ENCODE measurements at places on chromosomes 4 and X.

DNA sequence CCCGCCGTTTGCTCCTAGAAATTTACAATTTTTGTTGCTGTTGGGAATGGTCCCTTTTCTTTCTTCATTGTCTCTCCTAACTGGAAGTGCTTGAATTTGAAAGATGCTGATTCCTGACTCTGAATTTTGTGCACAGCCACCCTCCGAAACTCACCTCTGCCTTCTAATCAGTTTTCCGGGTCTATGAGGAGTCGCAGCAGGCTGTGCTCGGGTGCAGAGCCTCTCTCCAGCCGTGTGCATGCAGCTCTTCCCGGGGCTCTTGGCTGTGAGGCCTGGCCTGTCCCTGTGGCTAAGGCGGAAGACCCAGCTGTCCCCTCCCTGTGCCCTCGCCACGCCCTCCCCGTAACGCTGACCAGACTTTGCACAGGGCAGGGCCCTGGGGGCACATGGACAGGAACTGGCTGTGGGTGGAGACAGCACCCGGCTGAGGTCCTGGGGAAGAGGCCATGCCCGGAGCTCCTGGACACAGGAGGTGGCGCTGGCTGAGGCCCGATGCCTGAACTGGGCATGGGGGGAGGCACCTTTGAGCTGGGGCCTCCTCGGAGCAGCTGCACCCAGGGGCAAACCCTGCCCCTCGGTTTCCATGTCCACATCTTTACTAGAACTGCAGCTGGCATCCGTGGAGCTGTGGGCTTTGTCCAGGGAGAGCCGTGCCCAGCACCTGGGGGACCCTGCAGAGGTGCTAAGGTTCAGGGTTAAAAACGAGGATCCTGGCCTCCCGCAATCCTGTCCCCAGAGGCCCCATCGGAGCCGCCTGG is 32.6 kb upstream of the SPON2 start:
- DNase-seq: no peak

DNA sequence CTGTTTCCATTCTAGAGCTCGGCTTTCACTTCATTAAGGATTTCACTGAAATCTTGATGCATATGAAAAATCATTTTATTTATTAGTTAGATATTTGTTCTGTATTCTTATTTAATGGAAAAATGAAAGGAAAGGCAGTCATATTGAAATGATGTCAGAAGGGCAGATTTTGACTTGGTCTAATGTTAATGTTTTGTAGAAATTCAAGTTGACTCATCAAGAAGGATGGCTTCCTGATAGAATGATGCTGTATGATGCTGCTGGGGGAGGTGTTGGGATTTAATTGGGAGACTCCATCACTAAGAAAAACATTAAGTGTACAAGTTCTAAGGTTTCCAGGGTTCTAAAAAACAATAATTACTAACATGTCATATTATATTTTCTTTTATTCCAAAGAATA is 204.8 kb downstream of the PDGFC start:
- no peak for DNase-seq

GRCh38 chrX:18889346-18890048 is 94.4 kb downstream of the PHKA2 start:
- no peak for DNase-seq

DNA sequence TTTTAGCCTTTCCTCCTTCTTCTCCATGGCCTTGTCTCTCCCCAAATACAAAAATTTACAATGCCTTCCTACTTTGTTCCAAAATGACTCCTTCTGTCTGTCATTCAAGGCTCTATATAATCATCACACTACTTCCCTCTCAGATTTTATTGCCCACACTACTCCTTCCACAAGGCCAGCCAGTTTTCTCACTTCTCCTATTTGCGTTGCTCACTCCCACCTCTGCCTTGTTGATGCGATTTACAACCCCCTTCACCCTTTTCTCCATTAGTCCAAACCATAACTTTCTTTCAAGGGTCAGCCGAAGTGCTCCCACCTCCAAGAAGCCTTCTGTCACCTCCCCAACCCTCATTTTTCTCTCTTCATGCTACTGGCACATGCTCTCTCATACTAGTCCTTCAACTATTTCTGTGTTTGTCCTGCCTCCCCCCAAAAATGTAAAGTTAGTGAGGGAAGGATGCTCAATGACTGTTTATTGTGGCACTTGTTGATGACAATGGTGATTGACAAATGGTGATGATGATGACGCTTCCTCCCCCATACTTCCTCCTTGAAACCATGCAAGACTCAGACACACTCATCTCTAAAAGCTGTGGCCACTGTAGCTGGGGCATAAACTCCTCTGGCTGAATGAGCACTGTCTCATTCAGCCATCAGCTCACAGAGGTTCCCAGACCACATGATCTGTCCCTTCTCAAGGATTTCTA is 2.7 kb upstream of the XKRX start:
- DNase-seq: no peak

- DNase-seq: no peak
Observed at GRCh38 chr4:19051831-19052230, 1030.3 kb upstream of the LCORL start.

- DNase-seq: no peak
Observed at GRCh38 chr4:76740192-76740591, 157.8 kb downstream of the SOWAHB start.

GRCh38 chr4:7867191-7867590 is 72.5 kb downstream of the AFAP1 start:
- no peak for DNase-seq

GRCh38 chr4:111717921-111718320 is 427.3 kb upstream of the FAM241A start:
- DNase-seq: no peak

DNA sequence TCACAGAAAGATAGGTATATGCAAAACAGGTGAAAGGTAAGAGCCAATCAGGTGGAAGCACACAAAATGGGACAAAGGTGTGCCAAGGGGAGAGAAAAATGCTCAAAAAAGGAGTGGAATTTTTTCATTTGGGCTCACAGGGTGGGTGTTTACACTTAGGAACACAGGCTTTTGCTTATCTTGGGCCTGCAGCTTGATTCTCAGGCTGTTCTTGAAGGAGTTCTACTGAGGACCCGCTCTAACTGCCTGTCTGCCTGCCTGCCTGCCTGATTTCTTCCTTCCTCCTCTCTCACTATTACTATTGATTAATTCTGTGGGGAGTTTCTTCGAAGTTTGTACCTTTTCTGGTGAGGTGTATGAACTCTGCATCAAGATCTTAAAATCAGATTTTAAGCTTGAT is 120.3 kb upstream of the CTSO start:
- DNase-seq: no peak

- DNase-seq: no peak
Observed at GRCh38 chr4:95428291-95429070, 120.3 kb downstream of the UNC5C start.

DNA sequence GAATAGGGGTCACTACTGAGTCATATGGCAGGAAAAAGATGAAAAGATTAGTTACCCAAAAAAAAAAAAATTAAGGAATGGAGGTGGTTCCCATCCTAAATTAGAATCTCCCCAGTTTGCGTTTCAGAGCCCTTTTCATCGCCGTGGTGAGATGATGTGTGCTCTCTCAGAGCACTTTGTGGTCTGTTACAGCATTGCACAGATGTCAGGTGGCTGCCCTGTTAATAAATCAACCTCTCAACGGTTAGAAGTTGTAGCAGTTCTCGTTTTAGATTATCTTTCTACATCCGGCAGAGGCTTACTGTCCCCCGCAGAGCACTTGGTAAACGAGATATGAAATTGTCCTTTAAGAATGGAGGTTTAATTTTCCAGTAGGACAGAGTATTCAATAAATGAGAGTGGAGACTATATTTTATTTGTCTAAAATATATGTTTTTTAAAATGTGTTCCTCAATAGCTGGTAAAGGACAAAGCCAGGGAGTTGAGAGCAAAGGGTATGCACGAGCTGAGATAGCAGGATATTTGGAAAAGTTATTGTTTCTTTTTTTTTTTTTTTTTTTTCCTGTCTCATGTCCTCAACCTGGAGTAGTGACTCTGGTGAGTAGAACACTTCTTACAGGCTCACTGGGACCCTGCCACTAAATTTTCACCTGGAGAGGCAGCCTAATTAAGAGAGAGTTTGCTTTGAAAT is 26.9 kb downstream of the AFF1 start:
- DNase-seq: no peak

GRCh38 chr4:7150036-7150635 is 42.2 kb upstream of the SORCS2 start:
- DNase-seq: no peak

GRCh38 chrX:24341795-24342194 is 18.6 kb upstream of the SUPT20HL1 start:
- no peak for DNase-seq

GRCh38 chrX:78326401-78326800 is 1.0 kb downstream of the CYSLTR1 start:
- no peak for DNase-seq

DNA sequence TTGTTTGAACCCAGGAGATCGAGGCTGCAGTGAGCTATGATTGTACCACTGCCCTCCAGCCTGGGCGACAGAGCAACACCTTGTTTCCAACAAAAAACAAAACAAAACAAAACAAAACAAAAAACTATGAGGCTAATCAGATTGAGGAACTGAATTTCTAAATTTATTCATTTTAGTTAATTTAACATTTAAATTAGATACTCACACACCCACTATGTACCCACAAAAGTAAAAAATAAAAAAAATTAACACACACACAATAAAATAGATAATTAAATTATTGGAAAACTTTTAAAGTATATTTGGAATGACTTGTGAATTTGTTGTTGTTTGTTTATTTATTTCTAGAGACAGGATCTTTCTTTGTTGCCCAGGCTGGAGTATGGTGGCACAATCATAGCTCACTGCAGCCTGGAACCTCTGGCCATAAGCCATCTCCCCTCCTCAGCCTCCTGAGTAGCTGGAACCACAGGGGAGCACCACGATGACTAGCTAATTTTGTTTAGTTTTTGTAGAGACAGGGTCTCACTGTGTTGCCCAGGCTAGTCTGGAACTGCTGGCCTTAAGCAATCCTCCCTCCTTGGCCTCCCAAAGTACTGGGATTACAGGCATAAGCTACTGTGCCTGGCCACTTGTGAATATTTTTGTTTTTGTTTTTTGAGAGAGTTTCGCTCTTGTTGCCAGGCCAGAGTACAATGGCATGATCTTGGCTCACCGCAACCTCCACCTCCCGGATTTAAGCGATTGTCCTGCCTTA is 9.8 kb upstream of the ZNF157 start:
- no peak for DNase-seq

DNA sequence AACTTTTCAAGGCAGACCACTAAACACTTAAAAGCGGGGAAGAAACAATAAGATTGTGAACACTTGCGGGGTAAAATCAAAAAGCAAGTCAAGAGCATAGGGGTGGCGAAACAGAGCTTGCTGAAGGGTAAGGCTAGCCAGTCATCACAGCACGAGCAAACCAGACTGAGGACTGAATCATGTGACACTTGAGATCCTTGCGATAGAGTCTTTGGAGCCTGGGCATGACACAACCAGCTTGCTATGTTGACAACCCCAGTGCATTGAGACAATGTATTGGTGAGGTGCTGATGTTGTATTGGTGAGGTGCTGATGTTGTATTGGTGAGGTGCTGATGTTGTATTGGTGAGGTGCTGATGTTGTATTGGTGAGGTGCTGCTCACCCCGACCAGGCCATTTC is 72.3 kb downstream of the SLIT2 start:
- DNase-seq: no peak

DNA sequence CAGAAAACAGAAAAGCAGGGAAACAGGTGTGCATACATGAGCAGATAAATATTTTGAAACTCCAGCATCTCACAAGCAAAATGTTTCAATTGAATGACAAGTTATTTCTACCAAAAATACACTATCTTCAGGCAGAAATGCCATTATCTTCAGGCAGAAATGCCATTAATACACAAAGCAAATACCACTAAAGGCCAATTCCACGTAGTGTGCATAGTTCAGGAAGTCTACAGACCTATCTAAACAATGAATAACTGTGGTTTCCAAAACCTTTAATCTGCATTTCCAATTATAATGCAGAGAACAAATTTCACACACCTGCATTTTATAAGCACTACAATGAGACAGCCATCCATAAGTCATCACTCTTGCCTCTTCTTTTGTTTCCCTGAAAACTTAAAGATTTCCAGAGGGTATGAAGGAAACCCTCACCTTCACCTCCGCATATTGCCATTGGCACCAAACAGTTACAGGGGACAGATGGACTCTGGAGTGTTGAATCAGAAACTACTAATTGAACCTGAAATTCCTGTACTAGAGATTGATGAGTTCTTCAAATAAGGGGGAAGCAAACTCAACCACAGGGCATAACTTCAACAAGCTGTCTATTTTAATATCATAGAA is 179.0 kb downstream of the PDGFC start:
- no peak for DNase-seq

GRCh38 chr4:115293093-115293462 is 179.7 kb upstream of the NDST4 start:
- no peak for DNase-seq

DNA sequence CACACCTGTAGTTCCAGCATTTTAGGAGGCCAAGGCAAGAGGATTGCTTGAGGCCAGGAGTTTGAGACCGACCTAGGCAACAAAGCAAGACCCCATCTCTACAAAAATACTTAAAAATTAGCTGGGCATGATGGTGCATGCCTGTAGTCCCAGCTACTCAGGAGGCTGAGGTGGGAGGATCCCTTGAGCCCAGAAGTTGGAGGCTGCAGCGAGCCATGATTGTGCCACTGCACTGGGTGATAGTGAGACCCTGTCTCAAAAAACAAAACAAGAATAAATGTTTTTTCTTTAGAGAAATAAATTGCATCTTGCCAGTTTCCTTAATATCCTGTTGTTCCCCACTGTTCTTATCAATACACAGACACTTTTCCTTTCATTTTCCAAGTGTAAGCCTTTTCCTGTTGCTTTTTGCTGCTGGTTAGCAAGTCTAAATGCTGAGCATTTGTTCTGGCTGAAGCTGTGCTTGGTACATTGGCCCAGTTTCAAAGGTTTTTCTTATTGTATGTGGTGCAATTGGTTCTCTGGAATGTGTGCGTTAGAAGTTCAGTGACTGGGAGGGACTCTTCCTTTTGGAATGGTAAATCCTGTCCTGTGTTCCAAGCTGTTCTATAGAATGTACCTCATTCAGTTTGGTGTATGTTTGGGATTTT is 98.2 kb downstream of the AFF1 start:
- no peak for DNase-seq

All from HCT116 (cell line).